CD8-positive, alpha-beta T cell (primary cell): ENCODE measurements at places on chromosomes 3 and 15. TPM values are rescaled to one million over a fixed set of nuclear protein-coding genes. Genes with fewer than 3 reads are reported as not detected.

Gene SPESP1
- not detected for total RNA-seq

Gene IGSF10
- not detected for total RNA-seq

Gene CPNE4
- total RNA-seq, result not detected

Gene ACTC1
- not detected for total RNA-seq

Gene KLHL40
- total RNA-seq, result not detected

Gene SLCO2A1
- total RNA-seq, result not detected

Gene FURIN
- 130 TPM for total RNA-seq

Gene ITPKA
- total RNA-seq, result 0.50 TPM

Gene CHRNA3
- total RNA-seq, result not detected

Gene GOLGA8J
- total RNA-seq, result not detected

Gene KCNAB1
- not detected for total RNA-seq

Gene ANKRD63
- not detected for total RNA-seq

Gene NLGN1
- total RNA-seq, result not detected

Gene NPTN
- 18.2 TPM for total RNA-seq

Gene SLC6A20
- total RNA-seq, result 0.11 TPM

Gene EXD1
- not detected for total RNA-seq

Gene GOLGA6B
- total RNA-seq, result not detected

Gene PCSK6
- 0.84 TPM for total RNA-seq

Gene RBP2
- total RNA-seq, result not detected

Gene ACOX2
- total RNA-seq, result not detected

Gene GOLGA6A
- total RNA-seq, result not detected

Gene LINGO1
- not detected for total RNA-seq

Gene CTXND1
- total RNA-seq, result not detected

Gene MYL3
- total RNA-seq, result not detected

Gene UBE3A
- total RNA-seq, result 133 TPM

Gene ZNF717
- total RNA-seq, result 4.4 TPM

Gene CDC25A
- total RNA-seq, result not detected

Gene PAQR5
- not detected for total RNA-seq

Gene MFAP1
- 10.1 TPM for total RNA-seq

Gene ZFAND6
- 69.8 TPM for total RNA-seq

Gene GOLGA8S
- total RNA-seq, result 0.22 TPM

Gene STRIT1
- not detected for total RNA-seq

Gene CELF6
- total RNA-seq, result 2.7 TPM

Gene UTS2B
- not detected for total RNA-seq

Gene ZCWPW2
- 0.54 TPM for total RNA-seq

Gene MKRN3
- 1.1 TPM for total RNA-seq

Gene GPR149
- not detected for total RNA-seq

Gene TMCO5A
- total RNA-seq, result not detected

Gene KNG1
- total RNA-seq, result not detected

Gene ZNF385D
- total RNA-seq, result not detected

Gene IL12A
- total RNA-seq, result 2.3 TPM

Gene RHCG
- total RNA-seq, result not detected

Gene PRSS50
- not detected for total RNA-seq

Gene GOLGA8Q
- total RNA-seq, result not detected

Gene VEPH1
- total RNA-seq, result not detected

Gene SI
- not detected for total RNA-seq

Gene HESX1
- not detected for total RNA-seq

Gene TIMP4
- not detected for total RNA-seq

Gene NMNAT3
- 0.81 TPM for total RNA-seq

Gene ISL2
- not detected for total RNA-seq

Gene TMEM87A
- total RNA-seq, result 71.0 TPM

Gene IQCF5
- not detected for total RNA-seq

Gene BNC1
- not detected for total RNA-seq

Gene UBAP1L
- total RNA-seq, result 5.9 TPM

Gene ACVR2B
- 3.0 TPM for total RNA-seq

Gene ST3GAL6
- not detected for total RNA-seq
